ENCODE measurements at places on chromosomes 2 and 18. TPM values are rescaled to one million over a fixed set of nuclear protein-coding genes. Genes with fewer than 3 reads are reported as not detected.
A peak's percentile ranks its signal among the peaks of the same experiment; 100 is the strongest.

CXCR4 gene
- total RNA-seq = 150 TPM

FIGN gene
- under 0.01 TPM for total RNA-seq

DUSP19 gene
- 3.2 TPM for total RNA-seq

- no peak for DNase-seq
These were observed 37.0 kb downstream of the STAT4 start for GRCh38 chr2:191113761-191114160.

EFEMP1 gene
- total RNA-seq = 0.27 TPM

PREB gene
- total RNA-seq = 55.2 TPM

DNA sequence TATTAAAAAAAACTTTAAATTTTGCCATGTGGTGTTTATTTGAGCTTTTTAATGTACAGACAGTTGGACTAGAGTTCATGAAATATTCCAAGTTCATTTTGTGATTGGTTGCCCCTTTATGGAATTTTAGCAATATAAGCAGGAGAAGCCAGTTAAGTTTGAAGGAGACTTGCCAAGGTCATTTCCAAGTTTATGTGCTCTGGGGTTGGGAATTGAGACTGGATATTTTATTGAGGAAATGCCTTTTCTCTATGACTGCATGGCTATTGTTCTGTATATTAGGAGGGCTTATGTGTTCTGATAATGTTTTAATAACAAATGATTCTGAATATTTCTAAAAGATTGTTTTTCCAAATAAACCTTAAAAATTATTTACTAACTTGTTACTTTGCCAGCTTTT lies 67.0 kb upstream of the TCF4 start:
- DNase-seq = no peak

WNT10A gene
- 1.1 TPM for total RNA-seq

- DNase-seq = peak; percentile 97
These were observed 70.0 kb downstream of the TWSG1 start for GRCh38 chr18:9404565-9405060.

DNA sequence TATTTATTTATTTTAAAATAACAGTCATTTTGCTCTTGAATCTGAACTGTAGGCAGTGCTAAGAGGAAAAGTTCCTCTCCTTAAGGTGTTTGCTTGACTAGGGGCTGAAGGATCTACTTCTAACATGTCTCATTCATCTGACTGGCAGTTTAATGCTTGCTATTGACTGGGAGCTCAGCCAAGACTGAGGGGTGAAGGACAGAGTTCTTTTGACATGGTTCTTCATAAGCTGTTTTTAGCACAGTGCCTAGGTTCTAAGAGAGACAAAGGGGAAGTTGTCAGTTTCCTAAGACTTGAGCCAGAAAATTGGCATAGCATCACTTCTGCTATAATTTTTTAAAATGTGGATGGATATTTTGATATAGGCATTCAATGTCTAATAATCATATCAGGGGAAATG lies 73.0 kb downstream of the COMMD1 start:
- DNase-seq = no peak

SP140L gene
- total RNA-seq = 5.4 TPM

CACNB4 gene
- total RNA-seq = 0.54 TPM

ACP1 gene
- 57.1 TPM for total RNA-seq

NAT8 gene
- total RNA-seq = 0.27 TPM

DNA sequence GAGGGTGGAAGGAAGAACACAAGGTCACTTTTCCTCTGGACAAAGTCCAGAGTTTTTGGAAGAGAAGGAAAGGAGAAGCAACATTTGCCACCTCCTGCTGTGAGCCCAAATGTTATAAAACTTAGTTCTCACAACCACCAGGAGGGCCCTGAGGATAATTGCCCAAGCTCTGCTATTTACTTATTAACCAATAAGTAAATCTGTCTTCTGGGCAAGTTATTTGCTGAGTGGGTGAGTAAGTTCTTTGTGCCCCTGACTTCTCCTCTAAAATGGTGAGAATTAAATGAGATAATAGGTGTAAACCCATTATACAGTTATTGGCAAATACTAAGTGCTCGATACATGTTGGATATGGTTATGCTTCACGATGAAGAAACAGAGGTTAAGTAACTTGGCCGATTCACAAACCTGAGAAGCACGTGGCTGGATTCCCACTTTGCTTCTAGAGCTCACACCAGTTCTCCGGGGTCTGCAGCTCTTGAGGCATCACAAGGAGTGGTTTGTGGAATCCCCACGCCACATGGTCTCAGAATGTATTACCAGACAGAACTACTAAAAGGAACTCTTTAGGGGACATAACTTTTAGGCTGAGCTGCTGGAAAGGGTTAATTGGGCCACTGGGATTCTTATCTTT lies 164.1 kb downstream of the MYCN start:
- DNase-seq = no peak

C2orf81 gene
- total RNA-seq = 2.7 TPM

- DNase-seq = no peak
These were observed 215.6 kb upstream of the POU3F3 start for GRCh38 chr2:104638190-104638858.

SERPINB8 gene
- total RNA-seq = 3.8 TPM

- DNase-seq = peak; percentile 17
These were observed 136.6 kb upstream of the ACAA2 start for GRCh38 chr18:49949951-49950395.

- DNase-seq = no peak
These were observed 158.5 kb upstream of the ACVR2A start for GRCh38 chr2:147686365-147686764.

- DNase-seq = no peak
These were observed 202.4 kb downstream of the PIK3C3 start for GRCh38 chr18:42157420-42157819.

DNA sequence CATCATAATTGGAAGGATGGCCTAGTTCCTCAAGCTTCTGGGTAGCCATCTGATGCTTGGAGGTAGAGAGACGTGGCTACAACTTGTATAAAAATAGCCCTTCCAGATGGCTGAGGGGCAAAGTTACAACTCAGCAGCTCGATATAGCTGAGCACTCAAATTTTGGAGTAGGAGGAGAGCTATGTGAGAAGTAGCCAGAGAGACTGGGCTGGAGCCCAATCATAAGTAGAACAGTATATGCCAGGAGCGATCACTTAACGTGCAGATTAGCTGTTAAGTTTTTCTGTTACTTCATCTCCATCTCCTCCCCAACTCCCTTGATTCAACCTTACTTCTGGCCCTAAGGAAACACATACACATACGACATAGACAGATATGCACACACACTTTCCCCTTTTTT lies 28.8 kb downstream of the CNRIP1 start:
- peak; percentile 42 for DNase-seq

- DNase-seq = no peak
These were observed 235.1 kb upstream of the ZNF804A start for GRCh38 chr2:184363213-184363612.

GRCh38 chr2:54274781-54275242 lies 18.8 kb upstream of the TSPYL6 start:
- DNase-seq = no peak

CRYBA2 gene
- not detected for total RNA-seq

MOGAT1 gene
- not detected for total RNA-seq

GRCh38 chr2:240259201-240259923 lies 118.9 kb upstream of the OTOS start:
- no peak for DNase-seq

- DNase-seq = no peak
These were observed 47.6 kb upstream of the PTH2R start for GRCh38 chr2:208358758-208359631.

DNA sequence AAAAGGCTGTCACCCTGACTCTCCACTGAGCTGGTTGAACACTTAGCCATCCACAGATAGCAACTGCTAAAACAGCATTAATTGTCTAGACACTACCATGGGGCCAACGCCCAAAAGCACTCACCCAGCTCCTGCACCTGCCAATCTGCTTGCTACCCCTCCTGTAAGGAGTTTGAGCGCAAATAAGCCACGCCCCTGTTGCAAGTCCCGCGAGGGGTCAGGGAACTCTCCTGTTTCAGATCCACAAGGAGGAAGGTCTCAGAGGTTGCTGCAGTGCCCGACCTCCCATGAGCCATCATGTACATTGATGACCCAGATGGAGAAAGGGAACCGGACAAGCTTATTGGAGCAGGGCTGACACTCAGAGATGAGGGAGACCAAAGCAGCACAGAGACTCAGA lies 106.8 kb downstream of the ZNF516 start:
- no peak for DNase-seq

DNA sequence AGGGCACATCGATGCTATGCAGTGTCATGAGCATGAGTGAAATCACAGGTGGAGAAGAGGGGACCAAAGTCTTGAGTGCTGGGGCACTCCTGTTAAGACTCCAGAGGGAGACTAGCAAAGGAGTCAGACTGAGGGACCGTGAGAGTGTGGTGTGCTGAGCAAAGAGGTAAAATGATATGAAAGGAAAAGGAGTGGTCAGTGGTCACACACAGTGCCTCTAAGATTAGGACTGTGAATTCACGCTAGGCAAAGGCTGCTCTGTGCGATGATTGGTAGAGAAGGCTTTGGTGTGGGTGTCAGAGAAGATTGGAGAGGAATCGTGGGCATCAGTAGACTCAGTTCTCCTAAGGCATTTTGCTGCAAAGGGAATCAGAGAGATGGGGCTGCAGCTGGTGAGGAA lies 12.8 kb downstream of the SOCS6 start:
- DNase-seq = no peak

GRCh38 chr2:212709280-212709679 lies 170.7 kb upstream of the ERBB4 start:
- no peak for DNase-seq

NTSR2 gene
- not detected for total RNA-seq

- DNase-seq = no peak
These were observed 179.7 kb downstream of the TRIB2 start for GRCh38 chr2:12896318-12896982.

NYAP2 gene
- under 0.01 TPM for total RNA-seq

GRCh38 chr2:179513181-179513580 lies 248.5 kb upstream of the SESTD1 start:
- no peak for DNase-seq

- DNase-seq = no peak
These were observed 129.3 kb upstream of the CCDC68 start for GRCh38 chr18:55088561-55088960.

GRCh38 chr2:188181067-188181838 lies 110.4 kb upstream of the GULP1 start:
- peak; percentile 44 for DNase-seq

DNA sequence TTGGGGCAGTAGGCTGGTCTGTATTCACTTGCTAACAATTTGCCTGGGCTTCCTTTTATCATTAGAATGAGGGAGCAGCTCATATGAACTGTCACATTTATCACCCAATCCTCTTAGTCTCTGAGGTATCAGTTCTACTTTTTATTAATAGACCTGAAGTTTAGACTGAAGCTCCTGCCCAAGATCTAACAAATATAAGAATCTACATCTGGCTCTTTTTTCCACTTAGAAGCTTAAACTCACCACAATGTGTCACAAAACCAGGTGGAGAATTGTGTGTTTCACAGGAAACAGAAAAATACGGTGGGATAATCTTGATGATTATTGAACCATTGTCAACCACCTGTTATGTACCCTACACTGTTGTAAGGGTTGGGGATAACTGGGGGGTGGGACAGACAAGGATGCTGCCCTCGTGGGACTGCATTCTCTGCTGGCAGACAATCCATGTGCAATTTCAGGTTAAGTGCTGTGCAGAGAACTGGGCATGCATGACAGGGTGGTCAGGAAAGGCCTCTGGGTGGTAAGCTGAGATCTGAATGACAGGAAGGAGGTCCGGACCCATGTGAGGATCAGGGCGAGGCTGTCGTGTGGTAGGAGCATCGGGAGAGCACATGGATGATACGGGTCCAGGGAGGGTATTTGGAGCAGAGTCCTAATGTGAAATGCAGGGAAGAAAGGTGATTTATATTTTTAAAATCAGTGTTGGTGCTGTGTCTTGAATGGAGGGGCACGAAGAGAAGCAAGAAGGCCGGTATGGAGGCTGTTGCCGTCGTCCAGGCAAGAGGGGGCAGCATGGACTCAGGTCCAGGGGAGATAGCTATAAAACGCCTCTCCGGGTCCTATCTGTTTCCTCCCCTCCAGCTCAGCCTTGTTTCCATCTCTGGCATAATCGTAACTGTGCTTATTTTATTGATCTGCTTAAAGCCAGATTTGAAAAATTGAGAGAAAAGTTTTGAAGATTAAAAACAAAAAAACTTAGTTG lies 17.6 kb downstream of the MYL12B start:
- DNase-seq = no peak

DSEL gene
- total RNA-seq = 0.54 TPM

- DNase-seq = no peak
These were observed 26.2 kb downstream of the TTC21B start for GRCh38 chr2:165927353-165927752.

DNA sequence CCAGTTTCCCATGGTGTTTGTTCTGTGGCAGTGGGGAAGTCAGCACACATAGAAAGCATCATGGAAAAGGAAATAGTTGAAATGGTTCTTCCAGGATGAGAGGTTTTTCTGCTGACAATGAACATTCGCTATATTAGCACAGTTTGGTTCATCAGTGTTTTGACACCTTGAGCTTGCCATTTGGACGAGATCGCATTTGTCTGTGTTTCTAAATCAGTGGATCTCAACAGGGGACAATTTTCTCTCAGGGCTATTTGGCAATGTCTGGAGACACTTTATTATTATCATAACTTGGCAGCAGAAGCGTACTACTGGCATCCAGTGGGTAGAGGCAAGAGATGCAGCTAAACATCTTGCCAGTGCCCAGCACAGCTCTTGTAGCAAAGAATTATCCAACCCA lies 74.6 kb downstream of the CD8B2 start:
- DNase-seq = no peak

GRCh38 chr2:205800773-205801172 lies 118.5 kb downstream of the NRP2 start:
- no peak for DNase-seq

DNA sequence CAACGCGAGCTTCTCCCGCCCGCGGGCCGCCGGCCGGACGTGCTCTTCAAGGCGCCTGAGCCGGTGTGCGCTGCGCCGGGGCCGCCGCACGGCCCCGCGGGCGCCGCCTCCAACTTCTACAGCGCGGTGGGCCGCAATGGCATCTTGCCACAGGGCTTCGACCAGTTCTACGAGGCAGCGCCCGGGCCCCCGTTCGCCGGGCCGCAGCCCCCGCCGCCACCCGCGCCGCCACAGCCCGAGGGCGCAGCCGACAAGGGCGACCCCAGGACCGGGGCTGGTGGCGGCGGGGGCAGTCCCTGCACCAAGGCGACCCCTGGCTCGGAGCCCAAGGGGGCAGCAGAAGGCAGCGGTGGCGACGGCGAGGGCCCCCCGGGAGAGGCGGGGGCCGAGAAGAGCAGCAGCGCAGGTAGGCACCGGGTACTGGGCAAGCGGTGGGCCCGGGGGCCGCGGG lies 676 bp downstream of the HOXD11 start:
- no peak for DNase-seq

GRCh38 chr18:70553936-70554260 lies 265.1 kb downstream of the SOCS6 start:
- no peak for DNase-seq
